ENCODE measurements at places on chromosomes 7 and 10.

- no peak for DNase-seq
Observed at GRCh38 chr10:106076496-106076895, 1088.0 kb downstream of the SORCS1 start.

DNA sequence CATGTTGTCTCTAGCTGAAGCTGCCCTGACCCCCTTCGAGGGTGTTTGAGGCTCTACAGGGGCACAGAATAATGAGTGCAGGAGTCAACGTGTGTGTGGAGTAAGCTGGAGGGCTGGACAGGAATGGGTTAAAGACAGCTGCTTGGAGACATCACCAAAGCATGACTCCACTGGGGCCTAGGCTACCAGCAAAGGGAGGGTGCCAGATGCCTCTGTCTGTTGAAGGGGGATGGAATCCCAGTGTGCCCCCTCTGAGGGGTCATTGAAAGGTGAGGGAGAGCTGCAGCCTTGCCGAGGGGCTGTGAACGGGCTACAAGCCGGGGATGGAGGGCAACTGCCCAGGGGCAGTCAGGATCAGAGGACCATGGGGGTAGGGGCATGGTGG is 51.7 kb upstream of the PODXL start:
- DNase-seq: no peak

DNA sequence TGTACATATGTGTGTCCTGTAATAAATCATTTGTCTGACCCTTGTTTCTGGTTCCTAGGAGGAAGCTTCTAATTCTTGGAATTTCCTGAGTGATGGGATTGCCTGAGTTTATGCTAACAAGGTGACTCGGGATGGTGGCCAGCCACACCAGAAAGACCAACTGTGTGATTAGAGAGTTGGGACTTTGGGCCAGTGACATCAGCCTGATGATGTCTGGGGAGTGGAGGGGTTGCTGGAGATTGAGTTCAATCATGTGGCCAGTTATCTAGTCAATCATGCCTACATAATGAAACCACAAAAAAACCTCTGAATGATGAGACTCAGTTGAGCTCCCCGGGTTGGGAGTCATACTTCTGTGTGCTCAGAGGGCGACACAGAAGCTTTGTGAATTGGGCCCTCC is 23.5 kb upstream of the CARD11 start:
- no peak for DNase-seq

DNA sequence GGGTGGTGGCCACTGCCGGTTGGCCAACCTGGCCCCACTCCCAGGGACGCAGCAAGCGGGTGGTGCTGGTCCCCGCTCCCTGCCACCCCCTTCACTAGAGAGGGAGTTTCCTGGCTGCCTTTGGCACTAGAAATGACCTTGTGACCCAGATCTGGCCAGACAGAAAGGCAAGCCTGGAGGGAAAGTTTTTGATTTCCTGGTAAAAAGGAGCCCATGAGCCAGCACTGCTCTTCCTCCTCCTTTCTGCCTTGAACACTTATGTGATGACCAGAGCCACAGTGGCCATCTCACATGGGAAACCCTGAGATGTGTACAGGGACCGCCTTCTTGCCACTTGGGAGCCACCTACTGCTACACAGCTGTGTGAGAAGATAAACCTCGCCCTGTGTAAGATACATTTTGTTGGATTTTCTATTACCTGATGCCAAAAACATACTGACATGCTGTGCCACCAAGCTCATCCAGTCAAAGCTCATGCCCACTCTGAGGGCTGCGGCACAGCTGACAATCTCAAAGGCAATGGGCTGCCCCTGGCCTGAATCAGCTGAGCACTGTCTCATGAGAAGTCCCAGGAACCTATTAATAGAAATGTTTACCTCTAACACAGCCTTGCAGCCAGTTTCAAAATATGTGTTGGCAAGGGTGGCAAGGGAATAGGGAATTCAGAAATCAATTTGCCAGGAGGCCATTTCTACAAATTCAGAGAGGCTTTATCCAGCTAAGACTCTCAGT is 94.0 kb downstream of the CYTH3 start:
- no peak for DNase-seq

DNA sequence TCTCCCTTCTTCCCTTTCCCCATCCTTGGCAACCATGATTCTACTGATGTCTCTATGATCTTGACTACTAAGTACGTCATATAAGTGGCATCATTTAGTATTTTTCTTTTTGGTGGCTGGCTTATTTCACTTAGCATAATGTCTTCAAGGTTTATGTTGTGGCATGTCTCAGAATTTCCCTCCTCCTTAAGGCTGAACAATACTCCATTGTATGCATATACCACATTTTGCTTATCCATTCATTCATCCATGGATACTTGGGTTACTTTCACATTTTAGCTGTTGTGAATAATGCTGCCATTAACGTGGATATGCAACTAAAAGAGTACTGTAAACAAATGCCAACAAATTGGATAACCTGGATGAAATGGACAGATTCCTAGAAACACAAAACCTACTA is 60.8 kb downstream of the BMPR1A start:
- no peak for DNase-seq

GRCh38 chr10:31808258-31809218 is 120.1 kb downstream of the ARHGAP12 start:
- peak; percentile 33 for DNase-seq

- no peak for DNase-seq
Observed at GRCh38 chr10:35423505-35424306, 87.4 kb downstream of the CCNY start.

DNA sequence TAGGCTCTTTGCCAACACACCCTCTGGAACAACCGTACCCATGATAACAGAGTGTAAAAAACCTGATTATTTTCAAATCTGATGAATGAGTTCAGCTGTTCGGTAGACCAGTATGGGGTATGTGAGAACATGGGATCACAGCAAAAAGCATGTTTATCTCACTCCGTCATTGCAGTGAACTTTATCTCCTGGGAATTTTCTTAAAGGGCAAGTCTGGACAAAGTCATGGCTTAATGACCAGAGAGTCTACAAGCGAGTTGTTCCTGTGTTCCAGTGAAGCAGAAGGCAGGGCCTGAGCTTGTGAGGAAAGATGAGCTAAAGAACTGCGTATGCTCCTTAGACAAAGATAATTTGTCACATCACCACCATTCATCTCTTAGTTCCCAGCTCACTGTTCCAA is 219.7 kb downstream of the TRIL start:
- no peak for DNase-seq

GRCh38 chr7:18393465-18394118 is 102.0 kb upstream of the HDAC9 start:
- DNase-seq: no peak

DNA sequence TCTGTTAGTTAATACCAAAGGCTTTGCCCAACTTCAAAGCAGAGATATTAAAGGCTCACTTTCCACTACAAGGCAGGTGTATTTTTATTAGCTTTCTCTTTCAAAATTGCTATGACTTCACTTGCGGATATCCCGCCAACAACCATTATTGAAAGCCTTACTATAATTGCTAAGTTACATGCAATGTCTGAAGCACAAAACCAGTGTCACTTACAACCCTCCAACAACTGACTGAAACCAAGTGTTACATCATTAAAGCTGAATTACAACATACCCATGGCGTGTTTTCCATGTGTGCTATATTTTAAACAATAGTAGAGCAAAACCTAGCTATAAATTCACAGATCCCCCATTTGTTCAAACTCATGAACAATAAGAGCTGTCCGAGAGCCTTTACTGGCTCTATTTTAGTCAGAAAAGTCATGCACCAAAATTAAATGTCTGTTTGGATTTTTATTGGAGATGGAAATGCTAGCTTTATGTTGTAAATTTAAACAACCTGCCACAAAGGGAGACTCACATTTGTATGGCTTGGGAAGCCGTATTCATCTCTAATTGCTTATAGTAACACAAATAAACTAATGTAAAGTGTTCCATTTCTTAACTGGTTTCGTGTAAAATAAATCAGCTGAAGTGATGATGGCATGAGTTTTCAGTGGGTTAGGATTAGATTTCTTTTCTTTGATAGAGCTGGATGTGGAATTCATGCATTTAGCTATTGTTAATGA is 227.1 kb downstream of the AGMO start:
- no peak for DNase-seq

- DNase-seq: peak; percentile 78
Observed at GRCh38 chr10:125060826-125061556, 99.4 kb downstream of the CTBP2 start.

DNA sequence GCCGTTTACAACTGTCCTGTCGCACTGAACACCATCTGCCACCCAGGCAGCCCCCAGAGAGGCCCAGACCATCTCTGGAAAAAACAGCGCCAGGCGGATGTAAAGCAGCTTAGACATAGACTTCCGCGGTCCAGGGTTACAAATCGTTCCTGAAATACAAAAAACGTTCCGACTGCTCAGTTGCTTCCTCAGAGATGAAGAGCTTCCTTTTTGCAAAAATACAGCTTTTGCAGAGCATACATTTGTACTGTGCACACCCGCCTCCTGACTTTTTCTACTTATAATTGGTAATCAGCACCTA is 11.4 kb downstream of the DAGLB start:
- DNase-seq: peak; percentile 82

DNA sequence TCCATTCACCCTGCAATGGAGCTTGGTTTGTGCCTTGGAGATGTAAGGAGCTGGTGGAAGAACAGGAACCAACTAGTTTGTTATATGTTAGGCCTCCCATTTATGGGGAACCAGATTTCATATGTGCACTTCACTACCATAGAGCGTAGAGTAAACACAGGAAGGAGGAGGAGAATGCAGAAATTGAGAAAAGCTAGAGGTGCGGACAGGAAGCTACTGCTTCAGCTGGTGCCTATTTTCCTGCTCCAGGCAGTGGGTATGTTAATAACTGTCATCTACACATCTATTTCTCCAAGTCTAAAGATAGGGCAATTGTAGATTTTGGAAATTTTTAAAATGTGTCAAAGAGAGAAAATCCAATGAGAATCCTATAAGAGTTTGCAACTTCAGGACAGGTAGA is 482.2 kb downstream of the PLXDC2 start:
- no peak for DNase-seq

DNA sequence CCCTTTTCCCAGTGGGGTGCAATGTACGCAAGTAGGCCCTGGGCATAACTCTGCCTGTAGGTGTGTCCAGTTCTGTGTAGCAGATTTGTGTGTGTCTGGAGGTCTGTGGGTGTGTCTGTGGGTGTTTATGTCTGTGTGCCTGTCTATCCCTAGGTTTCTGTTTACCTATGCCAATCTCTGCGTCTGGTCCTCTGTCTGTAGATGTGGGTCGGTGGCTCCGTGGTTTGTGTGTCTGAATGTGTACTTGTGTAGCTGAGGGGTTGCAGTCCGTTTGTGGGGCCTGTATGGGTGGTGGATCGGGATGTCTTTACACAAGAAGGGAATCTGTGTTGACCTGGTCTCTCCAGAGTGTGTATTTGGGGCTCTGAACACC is 932 bp downstream of the NYAP1 start:
- no peak for DNase-seq

GRCh38 chr7:1593091-1593866 is 23.4 kb upstream of the PSMG3 start:
- peak; percentile 63 for DNase-seq

GRCh38 chr10:31707093-31708039 is 221.3 kb downstream of the ARHGAP12 start:
- DNase-seq: no peak

- peak; percentile 63 for DNase-seq
Observed at GRCh38 chr7:26200038-26200443, 505 bp downstream of the HNRNPA2B1 start.

GRCh38 chr10:17783751-17784150 is 25.4 kb upstream of the MRC1 start:
- DNase-seq: no peak

GRCh38 chr10:7457478-7458316 is 46.9 kb upstream of the SFMBT2 start:
- DNase-seq: no peak

GRCh38 chr7:118245267-118246040 is 20.9 kb downstream of the ANKRD7 start:
- no peak for DNase-seq

- no peak for DNase-seq
Observed at GRCh38 chr10:124474514-124475070, 13.0 kb downstream of the LHPP start.

GRCh38 chr10:66881814-66882213 is 44.0 kb upstream of the LRRTM3 start:
- no peak for DNase-seq

DNA sequence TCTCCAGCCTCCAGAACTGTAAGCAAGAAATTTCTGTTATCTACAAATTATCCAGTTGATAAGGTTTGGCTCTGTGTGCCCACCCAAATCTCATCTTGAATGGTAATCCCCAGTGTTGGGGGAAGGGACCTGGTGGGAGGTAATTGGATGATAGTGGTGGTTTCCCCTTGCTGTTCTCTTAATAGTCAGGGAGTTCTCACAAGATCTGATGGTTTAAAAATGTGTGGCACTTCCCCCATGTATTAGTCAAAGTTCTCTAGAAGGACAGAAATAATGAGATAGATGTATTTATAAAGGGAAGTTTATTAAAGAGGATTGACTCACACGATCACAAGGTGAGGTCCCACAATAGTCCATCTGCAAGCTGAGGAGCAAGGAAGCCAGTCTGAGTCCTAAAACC is 56.2 kb upstream of the APBB1IP start:
- no peak for DNase-seq

DNA sequence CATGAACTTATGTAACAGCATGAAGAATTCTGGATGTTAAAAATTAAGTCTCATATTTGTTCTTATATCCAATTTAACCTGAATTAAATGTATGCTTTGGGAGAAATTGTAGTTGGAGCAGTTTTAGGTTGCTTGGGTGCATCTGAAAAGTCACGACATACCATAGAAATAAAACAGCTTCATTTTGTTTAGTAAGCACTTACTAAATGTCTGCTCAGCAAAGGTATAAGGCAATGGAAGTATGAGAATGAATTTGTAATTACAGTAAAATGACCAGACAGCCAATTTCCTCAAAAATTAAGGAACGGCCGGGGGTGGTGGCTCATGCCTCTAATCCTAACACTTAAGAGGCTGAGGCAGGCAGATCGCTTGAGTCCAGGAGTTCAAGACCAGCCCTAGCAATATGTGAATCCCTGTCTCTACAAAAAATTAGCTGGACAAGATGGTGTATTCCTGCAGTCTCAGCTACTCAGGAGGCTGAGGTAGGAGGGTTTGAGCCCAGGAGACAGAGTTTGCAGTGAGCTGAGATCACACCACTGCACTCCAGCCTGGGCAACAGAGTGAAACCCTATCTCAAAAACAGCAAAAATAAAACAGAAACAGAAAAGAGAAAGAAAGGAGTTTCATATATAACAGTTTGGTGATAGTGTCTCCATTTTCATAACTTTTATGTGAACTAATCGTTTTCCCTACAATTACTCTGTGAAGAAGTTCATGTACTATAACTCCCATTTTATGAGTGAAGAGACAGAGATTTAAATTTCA is 47.2 kb upstream of the KLF6 start:
- DNase-seq: no peak

Data from D341Med (cell line).